ENCODE measurements at places on chromosomes 3 and 15. TPM values are rescaled to one million over a fixed set of nuclear protein-coding genes. Genes with fewer than 3 reads are reported as not detected.
A peak's percentile ranks its signal among the peaks of the same experiment; 100 is the strongest.

- H3K4me3 ChIP-seq, result no peak overlapping the region
- peaks cover 4% of the 10 kb centered on the region for H3K36me3 ChIP-seq
- no peaks in the 10 kb centered on the region for H3K27me3 ChIP-seq
- DNase-seq, result no peak
- H3K4me1 ChIP-seq, result no peaks in the 10 kb centered on the region
These were observed 133.9 kb upstream of the LRRFIP2 start for GRCh38 chr3:37308247-37308646.

- H3K4me3 ChIP-seq, result no peak overlapping the region
- H3K4me1 ChIP-seq, result no peaks in the 10 kb centered on the region
- no peak overlapping the region for H3K27ac ChIP-seq
- no peak for DNase-seq
- H3K36me3 ChIP-seq, result no peaks in the 10 kb centered on the region
- no peaks in the 10 kb centered on the region for H3K27me3 ChIP-seq
These were observed 556.2 kb upstream of the SUCLG2 start for GRCh38 chr3:68210635-68211034.

DNA sequence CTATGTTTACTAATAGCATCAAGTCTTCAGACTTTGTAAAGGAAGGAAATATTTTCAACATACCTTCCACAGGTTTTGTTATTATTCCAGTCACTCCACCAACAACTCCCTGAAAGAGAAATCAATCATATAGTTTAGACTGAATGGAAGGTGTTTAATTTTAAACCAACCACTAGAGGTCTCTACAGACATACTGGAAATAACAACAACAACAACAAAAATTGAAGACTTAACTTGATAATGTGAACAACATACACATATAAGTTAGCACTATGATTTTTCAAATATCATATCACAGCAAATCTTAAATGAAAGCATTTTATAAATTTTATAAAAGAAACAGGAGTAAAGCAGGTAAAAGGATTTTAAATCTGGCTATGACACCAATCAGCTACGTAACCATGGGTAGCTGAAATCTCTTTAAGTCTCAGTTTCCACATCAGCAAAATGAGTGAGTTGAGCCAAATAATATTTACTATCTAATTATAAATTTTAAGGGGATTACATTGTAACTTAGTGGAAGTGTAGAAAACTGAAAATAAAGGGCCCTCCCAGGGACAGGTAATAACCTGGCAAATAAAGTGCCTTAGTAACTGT, 188.2 kb downstream of the VPS13C start:
- no peak overlapping the region for H3K27ac ChIP-seq
- H3K4me3 ChIP-seq, result no peak overlapping the region
- no peaks in the 10 kb centered on the region for H3K36me3 ChIP-seq
- no peak for DNase-seq
- H3K27me3 ChIP-seq, result no peaks in the 10 kb centered on the region

DNA sequence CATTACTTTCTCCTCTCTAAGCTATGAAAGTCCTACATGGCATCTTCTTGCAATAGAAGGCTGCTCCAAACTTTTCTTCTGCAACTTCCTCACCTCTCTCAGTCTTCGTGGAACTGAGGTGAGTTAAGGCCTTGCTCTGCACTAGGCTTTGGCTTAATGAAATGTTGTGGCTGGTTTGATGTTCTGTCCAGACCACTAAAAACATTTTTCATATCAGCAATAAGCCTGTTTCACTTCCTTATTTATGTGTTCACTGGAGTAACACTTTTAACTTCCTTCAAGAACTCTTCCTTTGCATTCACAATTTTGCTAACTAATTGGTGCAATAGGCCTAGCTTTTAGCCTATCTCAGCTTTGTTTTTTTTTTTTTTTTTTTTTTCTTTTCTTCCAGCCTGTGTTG, 335.3 kb upstream of the NECTIN3 start:
- no peaks in the 10 kb centered on the region for H3K36me3 ChIP-seq
- no peak for DNase-seq
- no peaks in the 10 kb centered on the region for H3K27me3 ChIP-seq
- H3K4me3 ChIP-seq, result no peak overlapping the region
- no peaks in the 10 kb centered on the region for H3K4me1 ChIP-seq
- H3K27ac ChIP-seq, result no peak overlapping the region

DNA sequence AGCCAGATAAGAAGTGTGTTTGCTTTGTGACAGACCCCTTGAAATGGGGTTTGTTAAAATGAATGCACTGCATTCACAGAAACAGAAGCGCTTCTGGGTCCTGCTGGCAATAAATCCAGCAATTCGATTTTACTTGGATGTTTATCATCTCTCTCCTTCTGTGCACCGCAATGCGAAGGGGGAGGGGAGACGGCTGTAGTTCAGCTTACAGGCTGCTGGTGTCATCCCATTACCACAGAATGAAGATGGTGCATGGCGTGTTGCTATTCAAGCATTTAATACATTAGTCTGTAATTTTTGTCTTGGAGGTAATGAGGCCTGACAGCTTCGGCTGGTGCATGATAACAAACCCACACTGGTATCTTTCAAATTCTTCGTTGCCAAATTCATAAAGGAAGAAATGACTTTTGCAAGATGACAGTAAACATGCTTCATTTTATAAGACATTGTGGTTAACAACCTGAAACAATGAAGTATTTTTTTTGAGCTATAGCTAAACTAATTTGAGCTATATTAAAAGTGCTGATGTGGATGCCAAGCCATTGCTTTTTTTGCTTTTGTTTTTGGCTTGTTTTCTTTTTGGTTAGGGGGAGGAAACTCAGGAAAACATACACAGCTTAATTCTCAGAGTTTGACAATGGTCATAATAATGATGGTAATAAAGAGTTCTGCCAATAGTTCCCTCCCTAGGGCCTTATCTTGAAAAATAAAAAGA, 418.3 kb downstream of the OTOL1 start:
- H3K27me3 ChIP-seq, result no peaks in the 10 kb centered on the region
- DNase-seq, result peak; percentile 59
- peak overlapping the region; percentile 10 for H3K27ac ChIP-seq
- no peaks in the 10 kb centered on the region for H3K36me3 ChIP-seq
- H3K4me1 ChIP-seq, result no peaks in the 10 kb centered on the region
- no peak overlapping the region for H3K4me3 ChIP-seq

DNA sequence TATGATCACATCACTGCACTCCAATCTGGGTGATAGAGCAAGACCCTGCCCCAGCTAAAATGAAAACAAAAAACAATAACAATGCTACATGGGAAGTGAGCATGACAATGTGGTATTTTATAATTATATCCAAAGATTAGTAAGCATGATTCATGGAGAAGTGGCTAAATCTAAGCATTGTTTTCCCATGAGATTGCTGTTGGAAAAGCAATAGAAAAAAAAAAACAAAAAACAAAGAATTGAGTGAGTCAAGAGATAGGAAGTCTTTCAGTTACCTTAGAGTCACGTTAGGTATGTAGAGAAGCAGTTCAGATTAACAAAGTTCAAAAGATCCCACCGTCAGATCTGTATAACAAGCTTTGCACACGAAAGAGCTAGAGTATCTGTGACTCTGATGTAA, 210.3 kb upstream of the CNTN6 start:
- no peak overlapping the region for H3K27ac ChIP-seq
- no peak for DNase-seq
- no peaks in the 10 kb centered on the region for H3K4me1 ChIP-seq
- H3K36me3 ChIP-seq, result no peaks in the 10 kb centered on the region

THAP10 gene
- 12.5 TPM for polyA plus RNA-seq

UBAP1L gene
- 26.0 TPM for polyA plus RNA-seq
